ENCODE measurements at places on chromosomes 16 and 17. TPM values are rescaled to one million over a fixed set of nuclear protein-coding genes. Genes with fewer than 3 reads are reported as not detected.

Gene TAC4
- not detected for total RNA-seq

Gene GRAPL
- total RNA-seq = not detected

Gene RNF227
- total RNA-seq = 5.8 TPM

Gene SLFN5
- 11.1 TPM for total RNA-seq

Gene SPSB3
- 41.9 TPM for total RNA-seq

Gene ADGRG1
- total RNA-seq = 12.6 TPM

Gene AMZ2
- 62.8 TPM for total RNA-seq

- peaks cover 9% of the 10 kb centered on the region for H3K4me1 ChIP-seq
- H3K27me3 ChIP-seq = no peaks in the 10 kb centered on the region
Observed at GRCh38 chr16:11550791-11551498, 35.8 kb downstream of the LITAF start.

DNA sequence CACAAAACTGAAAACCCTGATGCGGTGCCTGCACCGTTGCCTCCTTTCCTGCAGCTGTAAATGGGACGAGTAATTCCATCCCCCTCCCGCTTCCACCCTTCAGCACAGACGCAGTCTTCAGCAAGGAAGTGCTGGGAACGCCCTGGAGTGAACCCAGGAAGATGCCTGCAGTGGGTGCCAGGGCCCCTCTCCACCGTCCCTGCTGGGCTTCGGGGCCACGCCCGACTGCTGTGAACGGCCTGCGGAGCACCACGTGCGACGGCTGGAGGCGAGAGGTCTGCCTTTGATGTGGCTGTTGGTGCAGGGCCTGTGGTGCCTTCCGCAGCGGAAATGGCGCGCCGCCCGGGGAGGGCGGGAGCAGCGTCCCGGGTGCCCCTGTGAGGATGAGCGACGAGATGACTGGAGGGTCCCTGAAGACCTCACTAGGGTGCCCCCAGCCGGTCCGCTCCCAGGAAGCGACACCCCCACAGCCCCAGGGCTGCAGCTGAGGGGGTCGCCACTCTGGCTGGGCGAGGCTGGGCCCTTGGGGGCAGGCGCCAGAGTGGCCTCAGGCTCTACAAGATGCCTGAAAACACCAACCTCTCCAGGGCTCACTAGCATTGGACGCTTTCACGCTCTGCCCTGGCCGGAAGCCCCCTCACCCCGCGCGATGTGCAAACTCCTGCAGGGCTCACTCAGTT, 749 bp upstream of the MC1R start:
- peak overlapping the region; percentile 46 for H3K4me3 ChIP-seq
- H3K27me3 ChIP-seq = no peaks in the 10 kb centered on the region
- no peaks in the 10 kb centered on the region for H3K36me3 ChIP-seq
- peaks cover 50% of the 10 kb centered on the region for H3K4me1 ChIP-seq

DNA sequence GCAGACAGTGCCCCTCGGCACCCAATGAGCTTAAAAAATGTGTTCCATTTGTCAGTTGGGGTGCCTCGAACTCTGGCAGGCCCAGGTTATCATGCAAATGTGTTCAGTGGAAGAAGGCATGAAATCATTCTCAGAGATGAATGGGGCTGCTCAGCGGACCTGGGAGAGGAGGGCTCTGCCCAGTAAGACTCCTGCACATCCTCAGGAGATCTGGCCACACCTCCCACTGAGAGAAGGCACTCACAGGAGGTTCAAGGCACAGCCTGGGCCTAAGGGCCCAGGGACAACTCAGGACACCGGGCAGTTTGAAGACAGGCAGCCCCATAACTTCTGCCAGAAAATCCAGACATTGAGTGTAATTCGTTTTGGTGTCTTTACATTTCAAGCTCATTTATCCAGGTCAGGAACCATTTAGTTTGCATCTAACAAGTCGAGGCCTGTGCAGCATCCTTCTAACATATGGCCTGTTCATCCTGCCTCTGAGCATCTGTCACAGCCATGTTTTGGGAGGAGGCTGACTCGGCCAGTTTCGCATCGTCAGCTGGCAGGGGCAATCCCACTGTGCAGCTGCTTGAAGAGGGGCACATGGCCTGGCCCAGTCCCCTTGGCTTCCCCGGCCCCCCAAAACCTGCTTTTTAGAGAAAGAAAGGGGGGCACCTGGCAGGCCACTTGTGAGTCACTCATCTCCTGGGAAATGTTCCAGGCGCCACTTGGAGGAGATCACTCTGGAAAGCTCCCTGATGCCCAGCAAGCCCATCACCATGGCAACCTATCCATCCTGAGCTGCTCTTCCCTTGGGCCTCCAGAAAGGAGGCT, 31.2 kb upstream of the BCAR1 start:
- H3K36me3 ChIP-seq = no peaks in the 10 kb centered on the region
- no peak overlapping the region for H3K4me3 ChIP-seq
- no peak for DNase-seq
- peaks cover 3% of the 10 kb centered on the region for H3K4me1 ChIP-seq

DNA sequence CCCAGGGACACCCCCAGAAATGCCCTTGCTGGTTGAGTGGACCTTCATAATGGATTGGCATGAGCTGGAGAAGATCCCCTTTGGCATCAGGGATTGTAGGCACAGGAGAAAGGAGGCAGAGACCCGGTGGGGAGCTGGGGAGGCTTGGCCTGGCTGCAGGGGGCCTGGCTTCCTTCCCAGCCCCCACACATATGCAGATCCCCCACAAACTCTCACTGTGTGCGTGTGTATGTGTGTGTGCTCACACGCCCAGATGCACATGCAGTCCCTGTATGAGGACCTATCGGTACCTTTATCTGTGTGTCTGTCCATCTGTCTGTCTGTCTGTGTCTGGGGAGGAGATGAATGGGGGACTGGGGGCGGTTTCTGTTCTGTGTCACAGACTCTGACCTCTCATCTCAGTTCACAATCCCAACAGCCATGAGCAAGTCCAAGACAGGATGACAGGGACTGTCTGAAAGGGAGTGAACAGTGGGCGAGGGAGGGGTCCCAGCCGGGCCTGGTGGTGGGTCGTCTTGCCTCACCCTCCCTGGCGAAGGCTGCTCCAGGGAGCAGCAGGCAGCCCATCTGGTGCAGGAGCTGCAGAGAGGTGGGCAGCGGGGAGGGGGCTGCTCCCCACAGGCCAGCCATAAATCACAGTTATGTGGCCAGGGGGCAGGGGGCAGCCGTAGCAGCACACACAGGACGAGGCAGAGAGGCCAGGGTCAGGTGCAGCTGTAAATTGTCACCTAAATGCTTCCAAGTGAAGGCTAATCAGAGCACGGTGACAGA, 46.7 kb upstream of the LHX1 start:
- H3K4me3 ChIP-seq = no peak overlapping the region
- H3K27me3 ChIP-seq = no peaks in the 10 kb centered on the region
- H3K36me3 ChIP-seq = no peaks in the 10 kb centered on the region
- DNase-seq = no peak
- no peaks in the 10 kb centered on the region for H3K4me1 ChIP-seq
- no peak overlapping the region for H3K27ac ChIP-seq

DNA sequence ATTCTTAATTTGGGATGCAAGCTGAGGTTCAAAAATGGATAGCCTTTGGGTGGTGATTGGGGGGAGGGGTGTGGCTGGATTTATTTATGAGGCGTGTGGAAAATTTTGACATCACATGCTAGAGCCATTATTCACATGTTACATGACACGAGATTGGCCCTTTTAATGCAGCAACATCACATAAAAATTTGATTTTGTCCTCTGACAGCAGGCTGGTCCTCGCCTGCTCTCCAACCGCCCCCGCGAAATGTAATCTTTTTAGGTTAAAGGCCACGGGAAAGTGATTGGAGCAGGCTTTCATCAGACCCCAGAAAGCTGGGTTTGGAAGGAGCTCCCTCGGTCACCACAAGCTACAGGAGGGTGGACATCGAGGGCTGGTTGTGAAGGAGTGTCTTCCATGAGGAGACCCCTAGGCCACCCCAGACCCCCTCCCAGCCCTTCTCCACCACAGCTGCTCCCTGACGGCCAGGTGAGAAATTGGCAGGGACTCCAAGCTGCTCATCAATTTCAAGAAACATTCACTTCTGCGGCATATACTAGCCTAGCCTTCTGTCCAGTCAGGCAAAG, 502.7 kb upstream of the PSMD7 start:
- H3K27ac ChIP-seq = no peak overlapping the region
- no peaks in the 10 kb centered on the region for H3K36me3 ChIP-seq
- DNase-seq = no peak
- H3K4me1 ChIP-seq = no peaks in the 10 kb centered on the region
- H3K4me3 ChIP-seq = no peak overlapping the region

GRCh38 chr17:48589831-48590606, at the start of gene HOXB3:
TSS of gene HOXB3 (minus strand) at chr17:48590241. CDS start at chr17:48552474, 37,767 bp downstream.
- DNase-seq = no peak
- H3K4me1 ChIP-seq = no peaks in the 10 kb centered on the region
- no peak within 1 kb of the TSS for H3K4me3 ChIP-seq
- H3K36me3 ChIP-seq = no peaks in the 10 kb centered on the region

GRCh38 chr17:17663160-17664063, 17.8 kb upstream of the RAI1 start:
- H3K4me1 ChIP-seq = no peaks in the 10 kb centered on the region
- DNase-seq = no peak
- no peak overlapping the region for H3K27ac ChIP-seq
- no peaks in the 10 kb centered on the region for H3K36me3 ChIP-seq

DNA sequence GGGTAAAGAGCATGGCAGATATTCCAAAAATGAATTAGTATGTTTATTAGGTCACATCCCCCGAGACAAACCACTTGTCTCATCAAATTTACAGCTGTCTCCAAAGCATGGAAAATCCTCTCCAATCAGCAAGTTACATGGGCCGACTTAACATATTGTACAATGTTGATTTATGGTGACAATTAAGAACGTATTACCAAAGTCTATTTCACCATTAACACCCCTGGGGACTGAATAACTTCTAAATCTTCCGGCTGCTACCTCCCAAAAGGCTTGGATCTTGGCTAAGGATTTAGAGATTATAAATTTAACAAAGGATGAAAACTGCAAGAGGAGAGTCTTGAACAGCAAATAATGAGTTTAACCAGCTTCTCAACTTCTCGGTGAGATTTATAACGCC, 311.9 kb downstream of the NPIPA8 start:
- no peak overlapping the region for H3K4me3 ChIP-seq
- DNase-seq = no peak
- no peak overlapping the region for H3K27ac ChIP-seq
- no peaks in the 10 kb centered on the region for H3K4me1 ChIP-seq
- H3K27me3 ChIP-seq = no peaks in the 10 kb centered on the region

GRCh38 chr16:74029115-74029792, 267.4 kb upstream of the PSMD7 start:
- no peaks in the 10 kb centered on the region for H3K36me3 ChIP-seq
- no peak overlapping the region for H3K27ac ChIP-seq
- no peaks in the 10 kb centered on the region for H3K4me1 ChIP-seq
- DNase-seq = no peak

- no peak overlapping the region for H3K4me3 ChIP-seq
- H3K36me3 ChIP-seq = no peaks in the 10 kb centered on the region
- no peak for DNase-seq
- H3K27me3 ChIP-seq = peaks cover 5% of the 10 kb centered on the region
- H3K4me1 ChIP-seq = no peaks in the 10 kb centered on the region
Observed at GRCh38 chr16:50444526-50444925, 75.7 kb upstream of the BRD7 start.

- no peak overlapping the region for H3K4me3 ChIP-seq
- no peaks in the 10 kb centered on the region for H3K27me3 ChIP-seq
- no peak overlapping the region for H3K27ac ChIP-seq
- DNase-seq = no peak
- H3K36me3 ChIP-seq = no peaks in the 10 kb centered on the region
- H3K4me1 ChIP-seq = no peaks in the 10 kb centered on the region
Observed at GRCh38 chr17:36705874-36706731, 104.7 kb downstream of the MRM1 start.

GRCh38 chr16:9661336-9662017, 520.8 kb downstream of the GRIN2A start:
- no peaks in the 10 kb centered on the region for H3K27me3 ChIP-seq
- DNase-seq = no peak
- H3K36me3 ChIP-seq = no peaks in the 10 kb centered on the region
- no peak overlapping the region for H3K4me3 ChIP-seq

DNA sequence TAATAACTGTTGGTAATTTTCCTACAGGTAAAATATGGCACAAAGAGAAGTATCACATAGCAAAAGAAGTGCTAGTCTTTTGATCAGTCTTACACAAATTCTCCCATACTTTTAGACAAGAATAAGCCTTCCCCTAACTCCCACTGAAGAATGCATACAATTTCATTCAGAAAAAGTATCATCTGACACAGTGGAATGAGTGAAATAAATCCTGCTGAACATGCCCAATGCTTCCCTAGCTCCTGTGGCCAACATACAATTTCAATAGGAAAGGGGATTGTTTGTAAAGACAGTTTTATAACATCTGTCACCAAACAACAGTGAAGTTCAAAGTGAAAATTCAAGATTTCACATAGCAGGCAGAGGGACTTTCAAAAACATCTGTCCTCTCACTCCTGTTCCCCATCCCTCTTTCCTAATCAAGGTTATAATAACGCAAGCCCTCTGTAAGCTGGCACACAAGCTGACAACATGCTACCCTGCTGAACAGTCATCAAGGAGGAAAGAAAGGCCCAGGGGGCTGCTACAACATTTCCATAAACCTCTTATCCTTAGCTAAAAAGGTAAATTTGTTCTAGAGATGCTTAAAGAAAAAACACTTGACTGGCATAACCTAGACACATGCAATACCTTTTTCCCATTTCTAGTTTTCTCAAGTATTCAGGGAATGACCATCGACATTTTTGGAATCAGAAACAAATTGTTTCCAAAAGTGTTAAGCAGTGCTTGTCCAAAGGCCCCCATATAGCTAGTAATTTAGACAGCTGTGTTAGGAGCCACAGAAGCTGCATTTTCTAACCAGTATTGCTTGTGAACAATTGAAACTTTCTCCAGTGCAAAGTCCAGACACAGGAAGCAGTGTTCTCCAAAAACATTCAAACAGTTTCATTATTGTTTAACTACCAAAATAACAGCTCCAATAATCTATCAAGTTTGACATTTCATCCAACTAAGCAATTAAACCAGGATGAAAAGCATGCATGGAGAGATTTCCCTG, 11.5 kb upstream of the RFFL start:
- no peaks in the 10 kb centered on the region for H3K36me3 ChIP-seq
- peaks cover 4% of the 10 kb centered on the region for H3K4me1 ChIP-seq
- no peaks in the 10 kb centered on the region for H3K27me3 ChIP-seq
- no peak overlapping the region for H3K27ac ChIP-seq
- no peak for DNase-seq

GRCh38 chr17:61617330-61617729, 26.3 kb upstream of the NACA2 start:
- no peaks in the 10 kb centered on the region for H3K4me1 ChIP-seq
- no peak overlapping the region for H3K27ac ChIP-seq
- no peak overlapping the region for H3K4me3 ChIP-seq
- H3K36me3 ChIP-seq = no peaks in the 10 kb centered on the region

GRCh38 chr16:68388124-68388523, 60.2 kb downstream of the SMPD3 start:
- H3K4me3 ChIP-seq = no peak overlapping the region
- H3K36me3 ChIP-seq = no peaks in the 10 kb centered on the region
- no peak for DNase-seq
- peaks cover 9% of the 10 kb centered on the region for H3K4me1 ChIP-seq
- H3K27ac ChIP-seq = no peak overlapping the region

GRCh38 chr16:75647112-75647491, 363 bp downstream of the KARS1 start:
- H3K36me3 ChIP-seq = peaks cover 5% of the 10 kb centered on the region
- no peak for DNase-seq
- H3K27me3 ChIP-seq = no peaks in the 10 kb centered on the region
- peak overlapping the region; percentile 99 for H3K27ac ChIP-seq
- H3K4me3 ChIP-seq = peak overlapping the region; percentile 92

- no peaks in the 10 kb centered on the region for H3K36me3 ChIP-seq
- peak overlapping the region; percentile 88 for H3K27ac ChIP-seq
- no peak overlapping the region for H3K4me3 ChIP-seq
- no peaks in the 10 kb centered on the region for H3K27me3 ChIP-seq
- no peak for DNase-seq
- no peaks in the 10 kb centered on the region for H3K4me1 ChIP-seq
Observed at GRCh38 chr17:17570798-17571716, 20.5 kb downstream of the PEMT start.
